ENCODE measurements at places on chromosomes 11 and 22.

DNA sequence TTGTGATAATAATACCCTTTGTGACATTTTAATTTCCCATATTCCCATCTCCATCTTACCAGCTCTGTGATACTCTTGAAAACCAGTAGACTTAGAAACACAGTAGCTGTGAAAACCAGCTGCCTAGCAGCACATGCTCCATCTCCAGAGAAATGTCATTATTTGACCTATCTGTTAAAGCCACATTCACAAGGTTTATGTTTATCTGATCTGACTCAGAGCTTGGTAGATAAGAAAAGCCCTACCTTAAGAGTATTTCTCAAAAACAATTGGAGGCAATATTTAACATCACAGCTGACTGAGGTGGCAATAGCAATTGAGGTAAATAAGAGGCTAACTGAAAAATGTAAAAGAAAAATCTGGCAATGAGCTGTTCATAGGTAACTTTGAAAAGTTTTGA, 8.1 kb upstream of the ANO3 start:
- no peak for DNase-seq

DNA sequence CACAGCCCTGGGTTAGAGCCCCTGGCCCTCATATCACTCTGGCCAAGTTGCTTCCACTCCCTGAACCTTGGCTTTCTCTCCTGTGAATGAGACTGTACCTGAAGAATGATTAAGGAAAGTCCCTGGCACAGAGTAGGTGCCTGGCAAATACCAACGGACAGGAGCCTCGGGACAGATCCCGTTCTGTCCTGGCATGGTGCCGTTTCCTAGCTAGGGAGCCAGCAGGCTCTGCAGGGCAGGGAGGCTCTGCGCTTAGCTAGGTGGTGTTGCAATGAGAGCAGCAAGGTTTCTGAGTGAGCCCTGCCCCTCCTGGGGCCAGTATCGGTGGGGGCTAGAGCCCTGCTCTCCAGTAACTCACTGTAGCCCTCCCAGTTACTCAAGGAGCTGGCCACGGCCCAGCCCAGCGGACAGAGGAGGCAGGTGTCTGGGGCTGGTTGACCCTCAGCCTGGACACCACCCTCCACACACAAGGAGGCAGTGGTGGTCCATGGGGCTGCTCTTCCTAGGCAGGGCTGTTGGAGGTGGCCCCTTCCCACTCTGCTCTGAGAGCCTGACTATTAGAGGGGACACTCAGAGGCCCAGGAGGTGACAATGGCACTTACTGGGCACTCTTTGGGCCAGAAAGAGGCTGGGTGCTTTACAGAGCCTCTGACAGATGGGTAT, 74.4 kb downstream of the NFAM1 start:
- DNase-seq: no peak

DNA sequence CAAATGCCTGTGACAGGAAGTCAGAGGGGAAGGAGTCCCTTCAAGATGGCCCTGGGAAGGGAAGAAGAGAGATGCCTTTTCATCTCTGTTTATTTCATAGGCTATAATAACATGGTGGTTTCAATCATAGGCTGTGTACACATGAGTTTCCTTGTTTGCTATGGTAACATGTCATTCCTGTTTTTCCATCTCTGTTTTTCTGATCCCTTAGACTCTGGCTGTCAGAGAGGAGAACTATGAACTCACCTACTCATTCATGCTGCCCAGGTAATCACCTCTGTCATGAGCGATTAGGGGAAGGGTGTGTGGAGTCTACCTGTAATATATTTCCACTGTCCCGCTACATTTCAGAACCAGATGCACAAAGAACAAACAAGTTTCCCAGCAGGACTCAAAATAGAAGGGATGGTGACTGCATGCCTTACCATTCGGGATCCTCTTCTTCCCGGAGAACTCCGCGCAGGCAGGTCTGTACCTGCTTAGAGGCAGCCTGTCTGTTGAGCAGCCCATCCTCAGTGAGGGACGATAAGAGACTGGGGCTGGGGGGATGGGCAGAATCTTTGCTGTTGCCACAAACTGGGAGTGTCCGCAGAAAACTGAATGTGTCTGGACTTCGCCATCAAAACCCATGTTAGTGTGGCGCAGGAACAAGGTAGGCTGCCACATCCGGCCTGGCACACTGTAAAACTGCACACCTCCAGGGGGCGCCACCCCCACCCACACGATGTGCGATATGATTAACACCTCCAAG, 7.1 kb upstream of the PEX26 start:
- DNase-seq: no peak

- no peak for DNase-seq
Measured at GRCh38 chr11:71333473-71333872, 81.1 kb upstream of the SHANK2 start.

DNA sequence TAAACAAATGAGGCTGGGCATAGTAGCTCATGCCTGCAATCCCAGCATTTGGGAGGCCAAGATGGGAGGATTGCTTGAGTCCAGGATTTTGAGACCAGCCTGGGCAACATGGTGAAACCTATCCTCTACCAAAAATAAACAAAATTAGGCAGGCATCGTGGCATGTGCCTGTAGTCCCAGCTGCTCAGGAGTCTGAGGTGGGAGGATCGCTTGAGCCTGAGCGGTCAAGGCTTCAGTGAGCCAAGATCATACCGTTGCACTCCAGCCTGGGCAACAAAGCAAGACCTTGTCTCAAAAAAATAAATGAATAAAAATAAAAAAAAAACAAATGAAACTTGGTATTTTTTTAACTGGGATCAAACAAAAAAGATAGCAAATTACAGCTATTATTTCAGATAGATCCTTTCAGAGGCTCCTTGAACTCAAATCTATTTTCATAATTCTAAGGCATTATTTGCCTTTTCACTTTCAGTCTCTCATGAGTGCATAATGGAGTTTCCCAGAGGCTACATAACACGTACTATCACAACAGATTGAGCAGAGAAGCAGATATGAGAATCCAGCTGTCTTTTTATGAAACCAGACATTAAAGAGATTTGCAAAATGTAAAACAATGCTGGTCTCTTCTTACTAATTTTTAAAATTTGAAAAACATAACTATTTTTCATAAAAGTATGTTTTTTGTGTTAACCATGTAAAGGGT, 23.1 kb downstream of the DDIAS start:
- no peak for DNase-seq

DNA sequence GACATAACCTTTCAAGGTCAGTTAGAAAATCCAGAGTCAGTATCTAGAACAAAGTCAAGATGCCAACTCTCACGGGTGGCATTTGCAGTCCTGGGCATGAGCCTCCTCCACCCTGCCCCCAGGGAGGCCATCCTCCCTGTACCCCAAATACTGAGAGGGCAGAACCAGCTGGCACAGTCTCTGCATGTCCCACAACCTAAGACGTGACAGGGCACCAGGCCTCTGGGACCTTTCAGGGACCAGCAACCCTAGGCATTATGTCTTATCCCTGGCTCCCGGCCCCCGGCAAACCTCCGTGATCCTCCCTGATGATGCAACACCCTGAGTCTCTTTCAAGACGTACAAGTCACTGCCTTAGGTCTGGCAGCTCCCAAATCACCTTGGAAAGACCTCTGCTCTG, 2.0 kb downstream of the MB start:
- DNase-seq: no peak

DNA sequence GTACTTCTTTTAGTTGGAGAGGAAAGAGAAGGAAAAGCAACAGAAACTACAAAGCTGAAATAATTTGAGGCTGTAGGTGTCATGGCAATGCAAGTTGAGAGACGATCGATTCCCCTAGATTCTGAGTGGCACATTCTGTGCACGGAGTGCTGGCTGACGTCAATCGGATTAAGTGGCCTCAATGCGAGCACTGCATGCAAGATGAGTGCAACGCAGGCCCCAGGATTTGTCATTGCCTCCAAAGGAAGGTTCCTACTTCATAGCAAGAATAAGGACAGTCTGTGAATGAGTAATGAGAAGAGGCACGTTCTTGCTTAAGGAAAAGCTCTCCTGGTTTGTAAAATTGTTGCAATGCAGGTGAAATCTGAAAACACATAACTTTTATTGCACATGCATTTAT, 892.4 kb downstream of the KCNA4 start:
- DNase-seq: no peak

GRCh38 chr11:132046288-132046865, 676.0 kb downstream of the NTM start:
- no peak for DNase-seq

- DNase-seq: no peak
Measured at GRCh38 chr11:46012185-46012584, 89.7 kb downstream of the LARGE2 start.

DNA sequence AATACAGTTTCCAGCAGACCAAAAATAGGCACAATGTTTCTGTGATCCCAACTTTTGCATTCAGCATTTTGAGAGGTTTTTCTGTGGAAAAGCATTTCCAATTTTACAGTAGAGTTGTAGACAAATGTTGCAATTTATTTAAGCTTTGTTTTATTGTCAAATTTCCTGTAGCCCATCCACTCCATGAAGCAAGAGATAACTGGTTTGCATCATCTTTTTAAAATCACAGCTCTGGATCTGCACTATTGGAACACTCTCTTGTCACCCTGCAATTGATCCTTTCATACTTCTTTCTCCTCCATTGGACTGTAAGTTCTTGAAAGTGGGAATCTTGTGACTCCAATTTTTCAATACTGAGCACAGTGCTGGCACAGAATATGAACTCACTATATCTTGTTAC, 86.0 kb downstream of the MAML2 start:
- no peak for DNase-seq

DNA sequence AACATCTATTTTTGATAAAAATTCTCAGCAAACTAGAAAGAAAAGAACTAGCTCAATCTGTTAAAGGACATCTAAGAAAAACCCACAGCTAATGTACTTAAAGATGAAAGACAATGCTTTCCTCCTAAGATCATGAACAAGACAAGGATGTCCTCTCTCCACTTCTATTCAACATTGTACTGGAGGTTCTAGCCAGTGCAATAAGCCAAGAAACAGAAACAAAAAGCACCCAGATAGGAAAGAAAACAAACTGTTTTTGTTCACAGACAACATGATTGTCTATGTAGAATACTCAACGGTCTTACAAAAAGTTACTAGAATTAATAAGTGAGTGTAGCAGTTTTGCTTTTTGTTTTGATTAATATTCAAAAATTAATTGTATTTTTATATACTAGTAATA, 7.8 kb downstream of the CD3D start:
- no peak for DNase-seq

DNA sequence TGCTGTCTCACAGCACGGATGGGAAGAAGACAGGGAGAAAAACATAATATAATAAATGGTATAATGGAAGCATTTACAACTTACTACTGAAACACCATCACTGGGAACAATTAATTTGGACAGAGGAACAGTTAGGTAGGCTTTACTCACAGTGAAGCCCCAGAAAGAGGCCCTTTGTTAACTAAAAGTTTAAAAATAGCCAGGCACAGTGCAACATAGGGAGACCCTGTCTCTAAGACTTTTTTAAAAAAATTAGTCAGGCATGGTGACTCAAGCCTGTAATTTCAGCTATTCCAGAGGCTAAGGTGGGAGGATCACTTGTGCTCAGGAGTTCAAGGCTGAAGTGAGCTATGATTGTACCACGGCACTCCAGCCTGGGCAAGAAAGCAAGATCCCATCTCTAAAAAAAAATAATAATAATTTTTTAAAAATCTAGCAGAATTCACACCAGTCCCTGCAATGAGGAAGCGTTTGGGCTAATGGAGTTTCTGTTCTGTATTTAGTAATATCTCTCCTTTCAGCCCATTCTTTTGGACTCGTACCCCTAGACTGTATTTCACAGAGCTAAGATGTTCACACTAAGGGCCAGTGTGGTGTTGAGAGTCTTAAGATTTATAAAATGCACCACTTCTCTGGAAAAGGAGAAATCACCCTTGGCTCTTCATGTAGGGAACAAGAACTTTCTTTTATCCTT, 275.5 kb downstream of the SOX6 start:
- DNase-seq: no peak

DNA sequence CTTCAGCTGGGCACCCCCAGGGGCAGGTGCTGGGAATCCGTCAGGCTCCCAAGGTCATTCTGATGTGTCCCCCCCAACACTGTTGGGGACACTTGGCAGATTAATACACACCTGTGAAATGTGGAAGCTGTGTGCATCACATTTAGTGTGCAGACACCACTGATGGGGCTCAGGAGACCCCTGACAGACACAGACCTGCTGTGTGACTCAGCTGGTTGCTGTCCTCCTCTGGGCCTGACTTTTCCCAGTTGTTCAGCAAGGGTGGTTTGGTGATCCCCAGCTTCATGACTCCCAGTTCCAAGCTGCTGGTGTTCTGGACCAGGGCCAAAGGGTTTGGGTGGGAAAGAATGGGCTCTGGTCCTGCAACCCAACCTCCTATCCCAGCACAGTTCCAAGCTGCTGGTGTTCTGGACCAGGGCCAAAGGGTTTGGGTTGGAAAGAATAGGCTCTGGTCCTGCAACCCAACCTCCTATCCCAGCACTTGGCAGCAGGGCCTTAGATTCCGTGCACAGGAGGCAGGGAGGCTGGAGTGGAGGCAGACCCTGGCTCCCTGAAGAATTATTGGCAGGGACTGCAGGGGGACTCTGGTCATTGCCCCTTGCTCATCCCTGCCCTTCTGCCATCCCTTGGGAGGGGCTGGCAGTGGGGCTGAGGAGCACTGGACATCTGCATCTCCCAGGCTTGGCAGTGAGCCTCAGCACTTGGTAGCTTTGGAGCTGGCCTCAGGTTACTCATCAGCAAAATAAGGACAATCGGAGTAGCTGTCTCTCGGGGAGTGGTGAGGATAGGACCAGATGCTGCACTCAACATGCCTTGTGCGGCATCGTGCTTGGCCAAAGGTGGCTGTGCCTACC, 8.4 kb upstream of the OMP start:
- DNase-seq: no peak

DNA sequence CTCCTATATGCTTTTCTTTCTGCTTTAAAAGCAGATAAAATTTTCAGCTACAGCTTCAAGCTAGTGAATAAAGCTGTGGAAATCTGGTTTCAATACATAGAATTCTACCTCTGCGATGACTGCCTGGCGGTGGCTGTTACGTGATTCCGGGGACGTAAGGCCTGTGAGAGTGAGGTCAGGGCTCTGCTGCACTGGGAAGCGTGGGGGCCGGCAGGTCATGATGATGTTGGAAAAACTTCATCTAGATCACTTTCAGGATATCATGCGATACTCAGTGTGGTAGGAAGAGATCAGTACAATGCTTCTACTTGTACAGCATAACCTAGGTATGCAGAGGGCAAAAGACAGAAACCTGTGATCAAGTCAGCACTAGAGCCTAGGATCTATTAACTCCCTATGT, 546.8 kb upstream of the B3GAT1 start:
- no peak for DNase-seq

DNA sequence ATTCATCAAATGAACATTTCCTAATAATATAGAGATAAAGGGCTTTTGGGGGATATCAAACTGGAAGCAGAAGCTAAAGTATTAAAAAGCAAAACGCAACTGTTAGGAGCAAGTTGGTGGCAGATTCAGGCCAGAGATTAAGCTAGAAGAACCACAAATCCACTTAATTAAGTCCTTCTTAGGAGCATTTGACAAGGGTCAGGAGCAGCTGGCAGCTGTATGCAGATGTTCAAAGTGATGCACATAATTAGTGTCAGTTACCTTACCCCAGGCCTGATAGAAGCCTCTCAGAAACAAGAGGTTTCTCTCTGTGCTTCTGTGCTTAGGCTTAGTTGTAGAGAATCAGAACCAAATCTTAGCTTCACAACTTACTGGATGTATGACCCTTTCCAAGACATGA, 546.5 kb upstream of the ANO5 start:
- no peak for DNase-seq

All from hippocampal formation (tissue), 2 donors.